ENCODE measurements at places on chromosomes 7 and 10.

GRCh38 chr10:65911151-65911835 is 1014.5 kb upstream of the LRRTM3 start:
- DNase-seq = no peak

DNA sequence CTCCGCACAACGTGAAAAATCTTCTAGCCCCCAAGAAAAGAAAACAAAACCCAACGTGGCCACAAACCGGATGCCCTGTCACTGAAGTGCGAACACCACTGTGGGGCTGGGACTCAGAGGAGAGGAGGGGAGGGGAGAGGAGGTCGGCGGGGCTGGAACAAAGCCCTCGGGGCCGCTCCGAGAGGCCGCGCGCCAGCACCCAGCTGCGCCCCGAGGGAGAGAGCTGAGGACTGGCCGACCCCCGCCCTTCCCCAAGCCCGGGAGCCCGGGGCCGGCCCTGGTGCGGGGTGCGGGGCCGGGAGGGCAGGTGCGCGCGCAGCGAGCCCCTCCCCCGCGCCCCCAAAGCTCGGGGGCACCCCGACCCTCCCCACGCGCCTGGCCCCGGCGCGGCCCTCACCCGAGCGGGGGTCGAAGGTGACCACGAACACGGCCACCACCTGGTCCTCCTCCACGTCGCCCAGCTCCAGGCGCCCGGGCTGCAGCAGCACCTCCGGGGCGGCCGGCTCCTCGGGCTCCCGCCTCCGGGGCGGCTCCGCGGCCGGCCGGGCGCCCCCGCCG is 398 bp downstream of the DENND11 start:
- DNase-seq = peak; percentile 28

DNA sequence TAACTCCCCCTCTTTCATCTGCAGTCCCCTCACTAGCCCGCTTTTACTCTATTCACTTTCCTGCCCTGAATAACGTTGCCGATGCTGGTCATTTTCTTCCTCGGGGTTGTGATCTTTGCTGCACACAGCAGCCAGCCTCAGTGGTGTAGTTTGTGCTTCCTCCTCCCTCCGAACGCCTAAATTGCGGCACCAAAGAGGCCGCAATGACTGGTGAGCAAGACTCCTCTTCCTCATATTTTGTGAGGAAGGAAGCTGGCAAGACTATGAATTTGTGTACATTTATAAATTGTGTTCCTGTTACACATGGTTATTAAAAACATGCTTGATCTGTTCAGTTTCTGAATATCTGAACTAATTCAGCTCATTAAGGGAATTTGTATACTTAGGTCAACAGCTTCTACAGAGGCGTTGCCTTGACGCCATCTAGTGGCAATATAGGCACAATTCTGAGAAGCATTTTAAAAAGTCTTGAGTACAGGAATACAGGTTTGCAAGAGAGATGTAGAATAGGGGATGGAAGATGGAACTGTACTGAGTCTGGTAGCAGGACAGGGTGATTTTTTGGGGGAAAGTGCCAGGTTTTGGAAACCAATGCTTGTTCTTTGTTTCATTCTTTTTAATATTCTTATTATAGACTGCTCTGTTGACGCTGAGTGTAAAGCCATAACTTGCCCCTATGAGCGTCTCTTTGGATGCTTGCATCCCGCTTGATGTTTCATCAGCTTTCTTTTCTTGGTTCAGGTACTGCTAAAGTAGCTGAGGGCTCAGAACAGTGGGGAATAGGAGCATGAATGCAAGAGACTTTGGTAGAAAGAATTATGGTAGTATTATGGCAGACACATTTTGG is 4.1 kb upstream of the TAS2R5 start:
- DNase-seq = peak; percentile 29

GRCh38 chr7:1385086-1385808 is 74.0 kb downstream of the MICALL2 start:
- DNase-seq = no peak

DNA sequence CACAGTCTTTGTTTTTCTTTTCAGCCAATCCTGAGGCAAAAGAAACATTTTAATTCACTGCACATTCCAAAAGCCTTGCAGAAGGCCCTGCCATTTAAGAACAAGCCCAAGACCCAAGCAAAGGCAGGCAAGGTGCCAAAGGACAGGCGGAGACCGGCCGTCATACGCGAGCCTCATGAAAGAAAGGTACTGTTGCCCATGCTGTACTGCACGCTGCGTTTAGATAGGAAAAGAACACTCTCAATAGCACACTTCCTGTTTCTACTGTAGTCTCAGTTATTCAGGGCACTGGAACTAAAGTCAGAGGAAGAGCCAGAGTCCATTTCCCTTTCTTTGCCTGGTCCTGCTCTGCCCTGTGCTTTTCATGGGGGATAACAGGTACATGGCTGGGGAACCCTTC is 47.6 kb downstream of the BMS1 start:
- DNase-seq = no peak

GRCh38 chr10:36336315-36336714 is 694.2 kb upstream of the FZD8 start:
- DNase-seq = no peak

GRCh38 chr7:53035499-53036412 is at the start of gene POM121L12:
POM121L12 (plus strand) TSS chr7:53035633; CDS start chr7:53035672, 39 bp downstream.
- DNase-seq = no peak

DNA sequence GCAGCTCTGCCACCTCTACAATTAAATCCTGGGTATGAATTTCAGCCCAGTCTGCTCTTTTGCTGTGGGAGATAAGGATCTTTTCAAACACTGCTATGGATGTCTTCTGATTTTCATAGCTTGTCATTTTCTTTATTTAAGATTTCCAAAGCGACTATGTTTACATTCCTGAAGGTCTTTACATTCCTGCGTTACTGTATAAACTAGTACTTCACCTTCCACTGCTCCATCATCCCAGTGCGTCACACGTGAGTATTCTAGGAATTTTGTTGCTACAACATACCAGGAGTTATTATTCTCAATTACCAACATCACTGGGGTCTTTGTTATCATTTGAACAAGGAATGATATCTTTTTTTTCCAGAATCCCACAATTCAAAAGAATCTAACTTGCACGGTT is 944.7 kb downstream of the SORCS3 start:
- DNase-seq = no peak

GRCh38 chr10:90925079-90926029 is 4.5 kb upstream of the ANKRD1 start:
- DNase-seq = no peak

- peak; percentile 18 for DNase-seq
Measured at GRCh38 chr7:31811650-31812461, 124.8 kb downstream of the PPP1R17 start.

GRCh38 chr10:132899751-132900065 is 42.7 kb downstream of the CFAP46 start:
- no peak for DNase-seq

- no peak for DNase-seq
Measured at GRCh38 chr10:102017295-102017694, 38.7 kb downstream of the ARMH3 start.

DNA sequence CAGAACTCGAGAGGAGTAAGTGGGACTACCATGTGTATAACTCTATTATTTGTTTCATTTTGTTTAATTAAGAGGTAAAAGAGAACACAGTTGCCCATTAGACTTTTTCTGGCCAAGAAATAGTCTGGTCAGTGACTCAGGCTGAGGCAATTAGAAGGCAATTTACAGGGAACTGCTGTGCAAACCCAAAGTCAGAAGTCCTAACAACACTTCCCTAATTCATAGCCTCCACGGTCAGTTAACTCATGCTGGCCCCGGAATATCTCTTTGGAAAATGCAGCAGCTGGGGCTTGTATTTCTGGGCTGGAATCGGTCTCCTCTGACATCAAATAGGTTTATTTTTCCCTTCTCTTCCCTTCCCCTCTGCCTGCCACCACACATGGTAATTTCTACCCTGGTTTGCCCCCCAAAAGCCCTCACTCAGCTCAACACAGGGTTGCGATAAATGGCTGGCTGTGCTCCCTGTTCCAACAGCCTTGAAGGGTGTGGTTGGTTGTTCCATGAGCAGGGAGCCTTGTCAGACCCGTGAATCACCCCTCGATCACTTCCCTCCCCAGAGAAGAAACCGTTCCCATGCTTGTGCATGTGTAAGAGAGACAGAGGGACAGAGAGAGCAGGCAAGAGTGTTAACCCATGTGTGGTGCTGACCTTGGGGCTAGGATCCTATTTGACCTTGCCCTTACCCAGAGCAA is 5.3 kb downstream of the SH3PXD2A start:
- DNase-seq = no peak

- DNase-seq = no peak
Measured at GRCh38 chr10:83346266-83346910, 792.9 kb upstream of the GHITM start.

- DNase-seq = no peak
Measured at GRCh38 chr7:25669281-25669781, 441.0 kb upstream of the NPVF start.

- no peak for DNase-seq
Measured at GRCh38 chr7:130140551-130141160, 64.5 kb downstream of the TMEM209 start.

DNA sequence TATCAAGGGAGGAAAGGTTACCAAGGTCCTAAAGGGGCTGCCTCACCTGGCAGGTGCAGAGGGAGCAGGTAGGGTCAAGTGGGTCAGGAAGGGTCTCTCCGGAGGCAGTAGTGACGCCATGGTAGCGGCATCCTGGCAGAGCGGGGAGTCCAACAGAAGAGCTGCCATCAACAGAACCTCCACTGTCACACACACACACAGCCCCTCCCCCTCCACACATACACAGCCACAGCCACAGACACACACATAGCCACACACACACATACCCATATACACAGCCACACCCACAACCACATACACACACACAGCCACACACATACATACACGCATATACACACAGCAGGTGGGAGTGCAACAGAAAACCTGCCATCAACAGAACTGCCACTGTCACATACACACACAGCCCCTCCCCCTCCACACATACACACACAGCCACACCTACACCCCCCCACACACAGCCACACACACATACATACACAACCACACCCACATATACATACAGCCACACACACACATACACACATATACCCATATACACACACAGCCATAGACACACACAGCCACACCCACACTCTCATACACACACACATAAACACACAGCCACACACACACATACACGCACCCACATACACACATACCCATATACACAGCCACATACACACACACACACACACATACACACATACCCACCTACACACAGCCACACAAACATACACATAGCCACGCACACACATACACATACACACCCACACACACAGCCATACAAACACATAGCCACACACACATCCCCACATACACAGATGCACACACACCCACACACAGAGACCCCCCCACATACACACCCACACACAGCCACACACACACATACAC is 23.1 kb downstream of the KCP start:
- no peak for DNase-seq

DNA sequence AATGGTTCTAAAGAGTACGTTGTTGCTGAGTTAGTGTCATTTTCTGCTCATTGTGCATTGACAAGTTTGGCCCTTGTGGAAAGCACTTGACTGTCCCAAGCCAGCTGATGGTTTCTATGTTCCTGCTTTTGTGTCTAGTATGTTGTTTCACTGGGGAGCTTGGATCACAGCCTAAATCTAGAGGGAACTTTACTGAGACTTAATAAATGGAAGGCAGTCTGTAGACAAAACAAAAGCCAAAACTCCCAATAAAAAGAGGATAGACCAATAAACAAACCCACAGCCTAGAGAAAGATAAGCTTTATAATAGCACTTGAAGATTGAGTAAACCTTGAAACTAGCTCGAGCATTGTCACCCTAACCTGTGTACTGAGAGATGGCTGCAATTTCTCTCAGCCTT is 196.8 kb downstream of the ADRA2A start:
- no peak for DNase-seq

All from NCI-H1930 (cell line).